NCI-H2081 (cell line): ENCODE measurements at places on chromosomes 7 and 10.

DNA sequence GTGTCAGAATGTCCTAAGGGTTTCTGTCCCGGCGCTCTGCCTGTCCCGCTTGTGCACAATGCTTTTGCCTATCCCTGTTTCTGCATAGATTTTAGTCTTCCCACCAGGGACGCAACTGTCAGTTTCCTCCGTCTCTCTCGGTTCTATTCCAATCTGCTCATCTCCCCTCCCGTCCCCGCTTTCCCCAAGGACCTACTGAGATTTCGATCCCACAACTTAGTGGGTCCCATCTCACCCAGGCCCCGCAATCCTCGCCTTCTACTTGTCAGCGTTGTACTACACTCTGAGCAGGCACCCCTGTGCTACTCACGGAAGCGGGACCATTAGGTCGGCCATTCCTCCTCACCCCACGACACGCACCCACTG, 519 bp upstream of the ZNF655 start:
- DNase-seq = peak; percentile 46

DNA sequence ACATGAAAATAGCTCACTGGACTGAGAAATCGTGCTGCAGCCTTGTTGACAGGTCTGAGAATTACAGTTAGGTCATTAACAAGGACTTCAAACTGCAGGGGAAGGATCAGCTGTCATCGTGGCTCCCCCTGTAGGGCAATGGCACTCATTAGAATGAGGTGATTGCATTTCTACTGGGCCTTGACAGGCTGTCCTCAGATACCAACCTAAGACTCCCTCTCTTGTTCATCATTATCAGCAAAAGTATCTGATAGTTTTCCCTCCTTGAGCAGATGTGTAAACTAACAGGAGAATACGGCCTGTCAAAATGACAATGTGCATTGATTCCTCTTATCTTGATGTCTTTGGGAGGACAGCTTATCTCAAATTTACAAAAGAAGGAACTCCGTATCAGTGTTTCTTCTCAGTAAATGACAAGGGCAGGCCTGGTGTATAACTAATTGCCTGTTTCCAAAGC, 648.5 kb upstream of the LRRN3 start:
- DNase-seq = peak; percentile 58

DNA sequence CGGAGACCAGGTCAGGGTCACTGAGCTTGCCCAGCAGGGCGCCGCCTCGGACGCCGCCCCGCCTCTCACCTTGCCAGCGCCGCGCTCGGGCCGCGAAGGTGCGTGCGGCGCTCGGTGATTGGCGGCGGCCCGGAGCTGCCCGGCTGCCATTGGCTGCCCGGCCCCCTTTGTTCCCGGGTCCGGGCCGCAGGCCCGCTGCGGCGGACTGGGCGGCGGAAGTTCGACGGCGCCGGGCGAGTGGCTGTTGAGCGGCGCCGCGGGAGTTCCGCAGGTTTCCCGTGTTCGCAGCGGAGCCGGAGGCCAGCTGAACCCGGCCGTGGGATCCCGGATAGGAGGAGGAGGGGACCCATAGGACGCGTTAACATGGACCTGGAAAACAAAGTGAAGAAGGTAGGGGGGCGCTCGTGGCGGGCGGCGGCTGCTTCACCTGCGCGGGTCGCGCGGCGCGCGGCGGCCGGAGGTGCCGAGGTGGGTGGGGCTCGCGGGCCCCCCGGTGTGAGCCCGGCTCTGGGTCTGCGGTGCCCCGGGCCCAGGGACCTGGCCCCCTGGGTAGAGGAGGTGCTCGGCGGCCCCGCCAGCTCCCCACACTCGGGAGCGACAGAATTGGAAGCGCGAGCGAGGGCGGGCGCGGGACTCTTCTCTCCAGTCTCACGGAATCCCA, at the start of gene TES:
TES (plus strand) TSS at position 195 of the 661 bp plus-strand sequence; CDS start at position 364, 169 bp downstream.
- DNase-seq = peak; percentile 89

GRCh38 chr7:78413568-78413967, 615.0 kb downstream of the PHTF2 start:
- no peak for DNase-seq

GRCh38 chr7:86431761-86432160, 211.9 kb upstream of the GRM3 start:
- DNase-seq = no peak

DNA sequence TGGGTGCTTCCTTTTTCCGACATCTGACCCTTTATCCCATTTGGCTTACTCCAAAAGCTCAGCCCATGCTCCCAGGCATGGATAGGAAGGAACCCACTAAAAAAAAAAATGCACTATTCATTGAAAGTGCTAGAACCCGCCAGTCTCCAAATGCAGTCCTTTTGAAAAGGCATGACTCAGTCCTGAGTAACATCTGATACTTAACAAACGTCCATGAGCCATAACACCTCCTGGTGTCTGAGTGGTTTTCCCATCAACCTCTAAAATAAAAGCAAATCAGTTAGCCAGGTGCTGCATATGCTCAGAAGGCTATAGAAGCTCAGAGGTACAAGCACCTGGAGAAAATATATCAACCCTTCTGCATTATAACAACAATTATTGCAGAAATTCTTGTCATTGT, 45.0 kb upstream of the CACUL1 start:
- no peak for DNase-seq

DNA sequence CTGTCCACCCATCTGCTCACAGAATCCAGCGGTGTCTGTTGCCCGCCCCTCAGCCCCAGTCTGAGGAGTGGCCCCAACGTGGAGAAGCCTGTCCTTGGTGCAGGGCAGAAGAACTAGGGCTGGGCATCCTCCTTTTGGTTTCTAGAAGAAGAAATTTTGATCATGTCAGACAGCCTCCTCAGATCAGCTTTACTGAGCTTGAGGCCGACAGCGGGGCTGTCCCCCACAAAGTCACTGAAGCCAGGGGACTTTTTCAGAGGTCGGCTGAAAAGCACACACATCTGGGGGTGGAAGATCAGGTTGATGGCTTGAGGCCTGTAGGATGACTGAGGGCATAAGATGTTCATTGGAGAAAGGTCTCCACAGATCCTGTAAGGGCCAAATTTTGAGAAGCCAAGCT, 767.9 kb downstream of the GRID1 start:
- no peak for DNase-seq

DNA sequence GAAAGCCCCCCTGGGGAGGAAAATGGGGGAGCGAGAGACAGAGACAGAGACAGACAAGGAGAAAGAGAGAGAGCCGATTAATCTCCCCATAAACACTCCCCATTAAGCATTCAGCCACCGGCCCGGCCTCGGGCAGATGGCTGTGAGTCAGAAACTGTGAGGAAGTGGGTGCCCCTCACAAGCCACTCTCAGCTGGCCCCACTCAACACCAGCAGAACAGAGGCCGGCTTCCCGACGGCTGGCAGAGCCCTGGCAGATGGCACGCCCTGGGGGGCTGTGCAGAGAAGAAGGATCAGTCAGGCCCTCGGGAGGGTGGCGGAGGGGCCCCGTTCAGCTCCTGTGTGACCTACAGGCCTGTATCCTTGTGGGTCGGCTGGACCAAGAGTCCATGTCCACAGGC, 41.2 kb downstream of the CAMK2B start:
- DNase-seq = no peak

GRCh38 chr7:67764289-67764688, 767.7 kb downstream of the TYW1 start:
- no peak for DNase-seq

DNA sequence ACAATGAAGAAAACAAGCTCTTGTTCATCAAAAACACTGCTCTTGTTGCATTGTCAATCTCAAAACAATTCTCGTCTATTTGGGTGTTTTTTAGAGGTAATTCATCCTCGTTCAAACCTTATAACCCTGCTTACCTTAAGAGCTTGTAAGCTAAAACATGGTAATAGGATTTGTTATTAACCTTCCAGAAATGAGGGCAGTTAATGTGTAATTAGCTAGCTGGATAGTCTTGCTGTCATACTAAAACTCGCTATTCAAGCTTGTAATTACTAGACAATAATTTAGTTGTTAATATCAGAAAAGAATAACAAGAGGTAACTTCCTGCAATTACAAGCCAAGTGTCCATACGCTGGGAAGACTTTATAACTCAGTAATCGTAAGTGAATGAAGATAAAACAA, 101.6 kb downstream of the UBE2H start:
- DNase-seq = no peak

DNA sequence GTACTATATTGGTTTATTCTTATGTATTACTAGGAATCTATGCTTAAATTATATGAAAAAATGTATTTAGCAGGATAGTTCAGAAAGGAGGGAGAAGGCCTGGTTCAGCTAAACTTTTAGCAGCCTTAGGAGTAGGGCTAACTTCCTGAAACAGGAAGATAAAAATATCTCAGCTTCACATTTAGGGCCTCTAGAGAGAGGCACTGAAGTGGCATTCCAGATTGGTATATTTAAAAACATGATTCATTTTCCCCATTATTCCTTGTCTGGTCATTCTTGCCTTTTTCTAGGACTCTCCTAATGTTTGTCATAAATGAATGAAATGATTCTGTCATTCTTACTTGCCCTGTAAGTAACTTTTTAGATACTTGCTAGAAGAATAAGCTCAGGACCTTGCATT, 63.0 kb upstream of the CYP26C1 start:
- DNase-seq = no peak

DNA sequence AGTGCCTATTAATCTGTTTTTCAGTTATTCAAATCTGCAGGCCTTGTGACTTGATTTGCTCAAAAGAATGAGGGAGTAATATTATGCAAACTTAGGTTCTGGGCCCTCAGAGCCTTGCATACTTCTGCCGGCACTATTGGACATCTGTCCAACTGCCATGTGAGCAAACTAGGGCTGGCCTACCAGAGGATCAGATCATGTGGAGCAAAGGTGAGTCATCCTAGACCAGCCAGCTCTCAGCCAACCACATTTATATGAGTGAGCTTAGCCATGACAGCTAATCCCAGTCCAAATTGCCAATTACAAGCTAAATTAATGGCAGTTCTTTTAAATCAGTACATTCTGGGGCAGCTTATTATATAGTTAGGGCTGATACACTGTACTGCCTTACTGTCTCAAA, 69.6 kb downstream of the SDHAF3 start:
- DNase-seq = no peak

DNA sequence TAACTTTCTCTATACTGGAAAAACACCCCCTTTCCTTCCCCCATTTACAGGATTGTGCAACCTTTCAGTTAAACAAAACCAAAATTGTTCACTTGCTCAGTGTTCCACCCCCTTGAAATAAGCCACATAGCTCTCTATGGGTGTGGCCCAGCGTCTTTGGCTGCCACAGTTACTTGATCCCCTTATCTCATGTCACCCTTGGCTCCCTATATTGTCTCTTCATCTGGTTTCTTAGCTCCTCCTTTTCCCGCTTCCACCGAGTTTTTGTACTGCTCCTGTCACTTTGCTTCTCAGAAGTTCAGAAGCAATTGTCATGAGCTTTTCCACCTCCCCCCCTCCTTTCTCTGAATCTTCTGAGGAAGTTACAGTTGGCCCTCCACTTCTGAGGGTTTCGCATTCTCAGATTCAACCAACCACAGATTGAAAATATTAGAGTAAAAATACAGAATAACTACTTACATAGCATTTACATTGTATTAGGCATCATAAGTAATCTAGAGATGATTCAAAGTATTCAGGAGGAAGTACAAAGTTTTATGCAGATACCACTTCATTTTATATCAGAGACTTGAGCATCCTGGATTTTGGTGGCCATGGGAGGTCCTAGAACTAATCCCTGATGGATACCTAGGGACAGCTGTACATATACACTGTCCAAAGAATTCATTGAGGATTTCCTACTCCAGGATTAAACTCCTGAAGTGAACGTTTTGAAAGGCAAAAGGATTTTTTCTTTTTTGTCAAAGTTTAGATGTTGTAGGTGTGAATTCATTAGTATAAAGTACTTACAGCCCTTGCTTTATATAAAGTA, 60.4 kb downstream of the ADD3 start:
- DNase-seq = no peak

DNA sequence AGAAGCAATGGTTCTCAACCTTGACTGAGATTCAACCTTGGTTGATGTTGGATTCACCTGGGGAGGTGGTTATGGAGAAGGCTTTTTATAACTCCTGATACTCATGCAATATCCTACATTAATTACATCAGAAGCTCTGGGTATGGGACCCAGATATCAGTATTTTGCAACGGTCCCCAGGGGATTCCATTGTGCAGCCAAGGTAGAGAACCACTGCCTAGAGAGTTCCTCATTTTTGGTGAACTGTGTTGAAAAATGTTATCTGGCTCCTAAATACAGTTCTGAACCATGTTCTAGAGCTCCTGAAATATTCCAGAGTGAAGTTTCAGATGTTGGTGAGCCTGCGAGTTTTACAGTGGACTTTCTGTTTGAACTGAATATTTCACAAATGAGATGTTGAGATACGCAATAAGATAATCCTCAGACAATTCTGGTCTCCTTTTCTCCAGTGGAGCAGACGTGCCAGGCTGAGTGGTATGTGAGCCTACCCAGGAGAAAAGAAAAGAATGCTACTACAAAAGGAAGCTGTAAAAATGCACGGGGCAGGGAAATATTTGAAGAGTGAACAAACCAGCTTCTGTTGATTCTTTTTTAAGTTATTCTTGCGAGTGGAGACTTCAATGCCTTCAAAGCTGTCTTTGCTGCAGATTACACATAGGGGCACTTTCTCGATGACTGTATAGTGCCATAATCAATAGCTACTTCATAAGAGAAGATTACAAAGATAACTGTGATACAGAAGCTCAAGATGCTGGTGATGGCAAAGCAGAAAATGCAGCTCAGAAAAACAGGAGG, 13.6 kb upstream of the C10orf120 start:
- no peak for DNase-seq

GRCh38 chr7:117791877-117792780, 81.1 kb downstream of the CTTNBP2 start:
- no peak for DNase-seq

DNA sequence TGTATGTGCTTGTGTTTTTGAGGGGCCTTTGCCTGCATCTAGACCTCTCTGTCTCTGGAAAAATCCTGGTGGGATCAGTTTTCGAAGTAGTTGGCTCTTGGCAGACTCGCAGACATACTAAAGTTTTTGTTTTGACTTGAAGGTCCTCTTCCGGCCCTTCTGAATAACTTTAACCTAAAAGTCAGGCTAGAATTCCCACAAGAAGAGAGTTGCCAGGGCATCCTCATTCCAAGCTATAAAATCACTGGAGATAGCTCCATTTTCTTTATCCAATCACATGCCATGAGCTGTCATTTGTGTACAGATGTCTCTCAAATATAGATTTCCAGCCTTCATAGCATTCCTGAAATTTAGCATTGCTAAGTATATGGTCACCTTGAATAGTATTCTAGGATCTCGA, 967.8 kb downstream of the LRMDA start:
- DNase-seq = no peak

- no peak for DNase-seq
These were observed 6.1 kb downstream of the ZNF853 start for GRCh38 chr7:6621195-6622133.

GRCh38 chr7:100378114-100378755, 4.9 kb downstream of the PILRA start:
- DNase-seq = no peak

DNA sequence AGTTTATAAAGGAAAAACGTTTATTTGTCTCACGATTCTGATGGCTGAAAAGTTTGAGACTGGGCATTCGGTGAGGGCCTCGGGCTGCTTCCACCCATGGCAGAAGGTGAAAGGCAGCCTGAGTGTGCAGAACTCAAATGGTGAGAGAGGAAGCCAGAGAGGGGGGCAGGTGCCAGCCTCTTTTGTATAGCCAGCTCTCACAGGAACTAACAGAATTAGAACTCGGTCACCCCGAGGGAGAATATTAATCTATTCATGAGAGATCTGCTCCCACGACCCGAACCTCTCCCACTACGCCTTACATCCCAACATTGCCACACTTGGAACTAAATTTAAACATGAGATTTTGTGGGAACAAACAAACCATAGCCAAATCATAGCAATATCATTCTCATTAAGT, 112.6 kb downstream of the ZPBP start:
- DNase-seq = no peak

GRCh38 chr10:71216751-71217265, 4.4 kb downstream of the UNC5B start:
- no peak for DNase-seq

GRCh38 chr7:14858866-14859265, 43.7 kb downstream of the DGKB start:
- peak; percentile 63 for DNase-seq
